ELR (cell line): ENCODE measurements at places on chromosomes 13 and 19.

GRCh38 chr19:34733266-34733745, 737 bp upstream of the ZNF181 start:
- DNase-seq = peak; percentile 60

DNA sequence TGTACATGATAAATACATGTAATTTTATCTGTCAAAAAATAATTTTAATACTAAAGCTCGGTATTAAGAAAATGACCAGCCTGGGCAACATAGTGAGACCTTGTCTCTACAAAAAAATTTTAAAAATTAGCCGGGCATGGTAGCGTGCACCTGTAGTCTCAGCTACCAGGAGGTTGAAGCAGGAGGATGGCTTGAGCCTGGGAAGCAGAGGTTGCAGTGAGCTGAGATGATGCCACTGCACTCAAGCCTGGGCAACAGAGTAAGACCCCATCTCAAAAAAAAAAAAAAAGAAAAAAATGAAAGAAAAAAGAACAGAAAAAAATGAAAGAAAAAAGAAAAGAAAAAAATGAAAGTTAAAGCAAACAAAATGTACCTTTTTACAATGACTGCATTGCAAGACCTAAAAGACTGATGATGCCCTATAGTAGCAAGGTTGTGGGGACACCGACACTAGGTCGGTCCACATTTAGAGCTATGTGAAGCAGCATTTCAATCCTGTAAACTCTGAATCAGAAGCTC, 5.3 kb downstream of the ZFP14 start:
- no peak for DNase-seq

DNA sequence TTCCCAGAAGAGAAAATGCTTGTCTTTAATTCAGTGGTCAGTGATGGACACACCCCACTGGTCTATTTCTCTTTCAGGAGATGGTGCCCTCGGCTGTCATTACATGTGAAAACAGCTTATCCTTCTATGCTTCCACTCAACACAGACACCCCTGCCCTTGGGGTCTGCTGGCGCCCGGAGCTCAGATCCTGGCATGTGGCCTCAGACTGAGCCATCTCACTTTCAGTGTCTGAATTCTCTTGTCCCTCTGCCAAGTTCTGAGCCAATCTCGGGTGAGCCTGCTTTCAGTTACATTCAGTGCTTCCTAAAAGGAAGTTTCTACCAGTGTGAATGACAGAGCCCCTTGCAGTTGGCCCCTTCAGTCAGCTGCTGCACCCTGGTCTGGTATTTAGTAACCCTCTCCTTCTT, 293.6 kb downstream of the DNAJC15 start:
- peak; percentile 56 for DNase-seq

DNA sequence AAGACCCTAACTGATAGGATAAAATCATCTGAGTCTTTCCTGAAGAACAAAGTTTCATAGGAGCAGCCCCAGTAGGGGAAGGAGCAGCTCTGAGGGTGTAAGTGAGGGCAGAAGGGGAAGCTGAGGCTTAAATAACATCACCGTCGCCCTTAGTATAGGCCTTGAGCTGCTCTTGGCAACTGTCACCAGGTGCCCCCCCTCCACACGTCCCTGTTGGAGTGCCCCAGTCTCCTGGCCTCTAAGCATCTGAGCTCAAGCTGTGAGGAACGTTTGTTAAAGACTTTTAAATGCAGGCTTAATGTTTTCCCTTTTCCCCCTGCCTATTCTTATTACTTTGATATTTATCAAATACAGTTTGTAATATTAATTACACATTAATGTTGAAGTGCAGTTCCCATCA, 170.6 kb downstream of the ZIC5 start:
- DNase-seq = no peak

- DNase-seq = no peak
Measured at GRCh38 chr13:38758277-38758676, 71.4 kb downstream of the FREM2 start.

- DNase-seq = no peak
Measured at GRCh38 chr13:112457081-112457480, 80.9 kb downstream of the SPACA7 start.

DNA sequence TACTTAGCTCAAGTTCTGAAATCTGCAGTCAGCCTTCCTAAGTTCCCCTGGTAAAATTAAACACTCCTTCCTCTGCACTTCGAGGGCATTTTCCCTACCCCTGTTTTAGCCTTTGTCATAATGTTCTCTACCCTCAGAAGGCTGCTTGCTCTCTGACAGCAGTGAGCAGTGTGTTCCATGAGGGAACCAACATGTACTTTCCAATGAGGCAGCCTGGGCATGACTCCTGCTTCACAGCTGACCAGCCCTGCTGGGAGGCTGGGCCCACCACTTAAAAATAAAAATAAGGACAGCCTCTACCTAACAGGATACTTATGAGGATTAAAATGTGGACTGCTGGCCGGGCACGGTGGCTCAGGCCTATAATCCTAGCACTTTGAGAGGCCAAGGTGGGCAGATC, 26.4 kb downstream of the RUBCNL start:
- DNase-seq = no peak

DNA sequence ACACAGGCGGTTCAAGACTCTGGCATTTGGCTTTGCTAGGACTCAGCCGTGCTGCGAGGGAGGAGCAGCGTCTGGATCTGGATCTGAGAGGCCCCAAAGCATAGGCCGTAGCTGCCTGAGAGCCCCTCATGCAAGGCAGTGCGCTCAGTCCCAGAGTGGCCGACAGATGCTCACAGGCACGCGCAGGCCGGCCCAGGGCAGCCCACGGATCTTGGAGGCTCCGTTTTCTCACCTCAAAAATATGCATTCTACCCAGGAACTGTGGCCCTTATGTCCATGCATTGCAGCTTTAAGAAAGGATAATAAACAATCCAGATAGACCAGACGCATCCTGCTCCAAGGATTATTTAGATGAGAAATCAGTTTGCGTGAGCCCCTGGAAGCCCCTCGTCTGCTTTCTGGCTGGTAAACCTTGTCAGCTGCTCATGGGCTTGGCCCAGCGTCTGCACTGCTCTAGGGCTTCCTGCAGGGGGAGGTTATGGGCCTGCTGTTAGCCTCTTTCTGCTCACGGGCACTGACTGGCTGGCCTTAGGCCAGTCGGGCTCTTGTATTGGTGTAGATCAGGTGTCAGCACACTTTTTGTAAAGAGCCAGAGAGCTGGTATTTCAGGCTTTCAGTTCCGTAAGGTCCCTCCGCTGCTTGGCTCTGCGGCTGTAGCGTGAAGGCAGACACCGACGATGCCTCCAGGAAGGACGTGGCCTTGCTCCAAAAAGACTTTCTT, 24.2 kb downstream of the TEX29 start:
- DNase-seq = peak; percentile 51

DNA sequence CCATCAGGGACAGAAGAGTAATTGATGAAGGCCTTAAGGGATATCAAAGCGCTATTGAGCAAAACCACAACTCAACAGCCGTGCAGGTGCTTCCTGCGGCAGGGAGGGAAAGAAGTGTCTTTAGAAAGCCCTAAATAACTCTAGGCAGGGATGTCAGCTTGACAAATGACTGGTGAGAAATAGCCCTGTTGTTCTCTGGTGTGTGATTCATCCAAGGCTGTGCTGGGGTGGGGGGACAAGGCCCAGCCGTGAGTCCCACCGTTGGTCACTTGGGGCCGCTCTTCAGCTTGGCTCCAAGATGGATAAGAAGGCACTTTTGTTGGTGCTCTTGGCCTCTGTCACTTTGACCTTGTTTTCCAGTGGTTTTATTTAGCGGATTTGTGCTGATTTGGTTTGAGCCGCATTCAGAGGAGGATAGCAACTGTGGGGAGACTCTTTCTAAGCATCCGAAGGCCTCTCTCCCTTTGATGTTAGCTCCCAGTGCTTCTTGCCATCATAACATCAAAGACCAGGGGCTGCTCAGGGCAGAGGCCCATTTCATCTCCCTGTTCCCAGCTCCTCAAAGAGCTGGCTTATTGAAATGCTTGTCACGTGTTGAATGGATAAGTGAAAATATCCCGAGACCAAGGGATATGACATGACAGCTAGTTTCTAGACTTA, 130.3 kb upstream of the SERP2 start:
- DNase-seq = peak; percentile 76
